Stimulated activated memory B cell treated with anti-CD40 and anti-IgM and Interleukin-4, amounts not matched to agents 10 μg/mL and 1 μg/mL and 100 μg/mL, for 72 hours (primary cell): ENCODE measurements at places on chromosomes 4 and X.
A peak's percentile ranks its signal among the peaks of the same experiment; 100 is the strongest.

GRCh38 chrX:124250835-124251437, 81.5 kb upstream of the TEX13D start:
- no peak for ATAC-seq

DNA sequence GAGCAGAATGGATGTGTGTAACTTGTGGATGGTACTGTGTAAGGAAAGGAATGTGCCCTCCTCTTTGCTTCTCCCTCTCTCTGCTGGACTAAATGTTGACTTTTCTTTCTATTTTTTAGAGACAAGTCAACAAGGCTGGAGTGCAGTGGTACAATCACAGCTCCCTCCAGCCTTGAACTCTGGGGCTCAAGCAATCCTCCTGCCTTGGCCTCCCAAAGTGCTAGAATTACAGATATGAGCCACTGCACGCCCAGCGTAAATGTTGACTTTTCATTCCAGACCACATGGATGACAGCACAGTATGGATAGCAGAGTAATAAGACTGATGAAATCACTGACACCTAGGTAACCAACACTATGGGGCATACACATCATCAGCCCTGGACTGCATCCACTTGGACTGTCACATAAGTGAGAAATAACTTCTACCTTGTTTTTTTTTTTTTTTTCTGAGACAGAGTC, 5.1 kb upstream of the RPS3A start:
- no peak for ATAC-seq

- ATAC-seq: no peak
Measured at GRCh38 chr4:33924239-33924638, 2320.1 kb downstream of the ARAP2 start.

DNA sequence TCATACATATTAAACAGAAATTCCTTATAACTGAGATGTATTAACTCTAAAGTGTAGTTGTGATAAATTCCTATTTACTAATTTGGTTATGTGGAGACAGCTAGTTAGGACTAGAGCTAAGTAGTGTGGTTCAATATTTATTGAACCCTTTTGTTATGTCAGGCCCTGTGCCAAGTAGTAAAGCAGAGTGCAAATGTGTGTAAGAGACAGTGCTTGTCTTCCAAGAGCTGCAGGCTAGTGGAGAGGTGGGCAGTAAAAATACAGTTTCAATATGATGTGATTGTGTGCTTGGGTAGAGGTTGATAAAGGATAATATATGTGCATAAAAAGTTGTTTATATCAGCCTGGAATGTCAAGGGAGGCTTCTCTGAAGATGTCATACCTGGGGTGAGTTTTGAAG, 80.0 kb downstream of the TBC1D19 start:
- no peak for ATAC-seq

DNA sequence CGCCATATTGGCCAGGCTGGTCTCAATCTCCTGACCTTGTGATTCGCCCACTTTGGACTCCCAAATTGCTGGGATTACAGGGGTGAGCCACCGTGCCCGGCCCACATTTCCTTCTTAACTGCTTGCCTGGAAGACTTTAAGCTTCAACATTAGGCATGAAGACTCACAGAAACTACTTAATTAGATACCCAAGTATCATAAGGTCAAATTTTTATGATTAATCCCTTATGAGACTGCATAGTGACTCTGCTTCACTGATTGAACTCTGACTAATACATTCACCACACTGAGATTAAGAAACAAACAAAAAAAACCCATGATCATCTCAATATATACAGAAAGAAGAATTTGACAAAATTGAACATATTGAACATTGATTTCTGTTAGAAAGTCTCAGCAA, 87.4 kb upstream of the KCTD8 start:
- no peak for ATAC-seq

- ATAC-seq: peak; percentile 81
Measured at GRCh38 chr4:77040854-77041725, 34.7 kb downstream of the CCNI start.

DNA sequence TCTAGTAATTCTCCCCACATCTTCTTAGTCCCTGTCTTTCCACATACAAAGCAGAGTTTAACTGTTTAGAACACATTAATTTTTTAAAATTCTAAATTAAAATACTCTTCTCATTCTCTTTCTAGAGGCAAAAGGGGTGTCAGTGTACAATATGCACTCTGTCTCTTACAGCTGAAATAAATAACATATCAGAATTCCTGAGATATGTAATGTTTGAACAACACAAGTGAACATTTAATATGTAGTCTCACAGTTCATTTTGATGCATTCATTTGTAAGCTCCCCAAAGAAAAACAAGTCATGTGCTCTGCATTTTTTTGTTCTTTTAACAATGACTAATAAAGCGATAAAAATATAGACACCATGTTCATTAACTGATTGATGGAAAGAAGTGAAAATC, 19.7 kb upstream of the SULT1B1 start:
- no peak for ATAC-seq

DNA sequence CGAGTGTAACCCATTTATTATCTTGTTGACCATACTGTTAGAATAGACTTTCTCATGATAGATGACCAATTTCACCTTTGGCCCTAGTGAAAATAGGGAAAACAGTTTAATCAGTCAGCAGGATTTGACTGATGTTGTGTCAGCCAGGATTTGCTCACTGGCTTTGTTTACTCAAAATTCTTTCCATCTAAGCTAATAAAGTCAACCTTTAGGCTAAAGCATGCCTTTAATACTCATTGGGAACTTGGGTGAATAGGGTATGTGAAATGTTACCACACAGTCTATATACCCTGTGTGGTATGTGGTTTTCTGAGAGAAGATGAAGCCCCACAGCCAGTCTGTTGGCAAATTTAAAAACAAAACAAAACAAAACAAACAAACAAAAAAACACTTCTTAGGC, 18.7 kb upstream of the SPANXB1 start:
- ATAC-seq: no peak

GRCh38 chr4:12852338-12853307, 631.5 kb downstream of the RAB28 start:
- ATAC-seq: no peak

- no peak for ATAC-seq
Measured at GRCh38 chr4:16294455-16294854, 68.2 kb upstream of the TAPT1 start.

DNA sequence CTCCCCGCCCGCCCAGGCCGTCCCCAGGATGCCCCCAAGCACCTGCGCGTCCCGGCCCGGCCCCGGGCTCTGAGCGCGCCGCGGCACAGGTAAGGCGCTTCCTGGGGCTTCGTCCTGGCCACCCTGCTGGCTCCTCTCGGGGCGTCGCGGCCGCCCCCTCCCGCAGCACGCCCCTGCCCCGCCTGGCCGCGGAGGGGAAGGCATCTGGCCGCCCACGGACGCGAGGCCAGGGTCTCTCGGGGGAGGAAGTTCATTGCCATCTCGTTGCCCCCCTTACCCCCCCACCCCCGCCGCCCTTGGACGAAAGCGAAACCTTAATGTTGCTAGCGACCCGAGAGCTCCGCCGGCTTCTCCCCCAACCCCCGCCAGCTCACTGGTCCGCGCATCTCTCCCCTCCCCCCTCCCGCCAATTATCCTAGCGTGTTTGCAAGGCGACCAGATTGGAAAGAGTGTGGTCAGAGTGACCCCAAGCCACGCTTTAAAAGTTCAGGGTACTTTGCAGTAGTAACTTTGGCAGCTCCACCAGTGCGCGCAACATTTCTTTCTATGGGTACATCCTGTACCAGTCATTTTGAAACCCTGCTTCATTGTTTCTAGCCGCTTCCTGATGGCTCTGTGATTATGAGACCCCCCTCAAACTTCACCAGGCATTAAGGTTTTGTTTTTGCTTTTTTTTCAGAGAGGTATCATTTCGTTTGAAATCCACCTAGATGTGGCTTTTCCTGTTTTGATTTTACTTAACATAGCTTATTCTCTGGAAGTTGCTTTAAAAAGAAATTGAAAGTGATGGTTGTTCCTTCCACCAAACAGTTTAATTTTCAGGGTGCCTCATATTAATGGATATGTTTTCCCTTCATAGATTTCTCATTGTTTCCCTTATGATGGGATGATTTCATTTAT, 626 bp downstream of the TBC1D1 start:
- peak; percentile 75 for ATAC-seq

DNA sequence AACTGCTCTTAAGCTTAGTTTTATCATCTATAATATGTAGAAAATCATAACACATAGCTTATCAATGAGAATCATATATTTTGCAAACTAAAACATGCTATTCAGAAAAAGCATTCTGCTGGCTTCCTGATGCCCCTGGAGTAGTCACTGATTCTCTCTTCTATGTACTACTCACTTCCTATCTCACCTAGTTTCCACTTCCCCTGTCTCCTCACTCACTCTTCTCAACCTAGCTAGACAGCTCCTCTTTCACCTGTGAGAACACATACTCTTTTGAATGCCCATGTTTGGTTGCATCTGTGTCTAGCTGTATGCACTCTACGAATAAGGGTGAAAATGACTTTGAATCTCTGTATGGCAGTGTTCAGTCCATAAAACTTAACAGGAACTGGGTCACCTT, 9.3 kb downstream of the TMEM144 start:
- no peak for ATAC-seq

GRCh38 chrX:3820167-3820566, 106.7 kb upstream of the PRKX start:
- no peak for ATAC-seq

DNA sequence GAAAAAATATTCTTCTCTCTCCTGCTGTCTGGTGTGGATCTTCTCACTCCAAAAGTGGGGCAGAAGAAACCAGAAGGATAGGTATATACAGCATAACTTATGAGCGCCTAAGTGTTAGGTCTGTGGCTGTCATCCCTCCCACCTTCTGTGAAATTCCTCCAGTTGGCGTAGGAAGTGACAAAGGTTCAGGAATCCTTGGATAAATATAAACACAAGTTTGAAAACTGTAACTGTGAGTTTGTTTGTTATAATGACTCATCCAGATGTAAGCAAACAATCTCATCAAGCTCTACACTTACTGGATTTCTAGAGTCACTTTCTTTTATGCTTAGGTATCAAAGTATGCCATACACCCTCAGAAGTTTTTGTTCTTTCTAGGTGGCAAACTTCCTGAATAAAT, 405.2 kb downstream of the FAT4 start:
- no peak for ATAC-seq
